ENCODE measurements at places on chromosomes 2 and 18.

- peak overlapping the region; percentile 79 for H3K4me3 ChIP-seq
- ATAC-seq = no peak
- H3K27me3 ChIP-seq = peaks cover 10% of the 10 kb centered on the region
Measured at GRCh38 chr2:216632346-216632951, 771 bp upstream of the IGFBP2 start.

DNA sequence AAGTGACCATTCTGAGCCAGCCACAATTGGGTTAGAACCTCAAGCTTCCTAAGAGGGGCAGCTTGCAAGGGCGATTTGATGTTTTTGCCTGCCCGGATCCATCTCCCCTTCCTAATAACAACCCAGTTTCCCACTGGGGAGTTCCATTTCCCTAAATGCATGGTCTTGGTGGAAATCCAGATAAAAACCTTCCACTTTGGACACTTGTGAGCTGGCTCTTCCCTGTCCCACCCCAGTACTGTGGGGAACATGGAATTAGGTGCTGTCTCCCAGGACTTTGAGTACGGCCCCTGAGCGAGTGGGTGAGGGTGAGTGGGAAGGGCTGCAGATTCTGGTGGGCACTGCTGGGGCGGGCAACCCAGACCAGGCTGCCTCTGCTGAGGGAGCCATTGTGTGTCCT is 122.3 kb downstream of the DDX1 start:
- H3K27ac ChIP-seq = no peak overlapping the region
- no peaks in the 10 kb centered on the region for H3K36me3 ChIP-seq
- no peaks in the 10 kb centered on the region for H3K4me1 ChIP-seq
- no peaks in the 10 kb centered on the region for H3K27me3 ChIP-seq

DNA sequence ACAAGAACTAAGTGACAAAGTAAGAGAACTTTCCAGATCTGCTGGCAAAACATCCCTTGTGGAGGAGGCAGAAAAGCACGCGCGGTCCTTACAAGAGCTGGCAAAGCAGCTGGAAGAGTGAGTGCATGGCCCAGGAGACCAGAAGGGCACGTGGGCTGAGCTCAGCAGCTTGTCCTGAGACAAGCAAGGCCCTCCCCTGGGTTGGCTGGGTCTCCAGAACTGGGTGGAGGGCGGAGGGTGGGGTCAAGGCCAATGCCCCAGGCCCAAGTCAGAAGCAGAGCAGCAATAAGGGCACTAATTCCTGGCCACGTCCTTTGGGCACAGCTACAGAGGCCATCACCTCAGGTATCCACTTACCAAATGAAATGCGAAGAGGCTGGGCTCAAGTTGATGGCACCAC is 110.6 kb upstream of the TTC39C start:
- no peaks in the 10 kb centered on the region for H3K27me3 ChIP-seq
- no peak overlapping the region for H3K27ac ChIP-seq
- H3K4me1 ChIP-seq = no peaks in the 10 kb centered on the region
- H3K4me3 ChIP-seq = no peak overlapping the region

- peaks cover 1% of the 10 kb centered on the region for H3K36me3 ChIP-seq
- no peaks in the 10 kb centered on the region for H3K4me1 ChIP-seq
- no peak for ATAC-seq
- no peak overlapping the region for H3K4me3 ChIP-seq
- no peak overlapping the region for H3K27ac ChIP-seq
Measured at GRCh38 chr18:36255072-36255698, 42.3 kb upstream of the FHOD3 start.

DNA sequence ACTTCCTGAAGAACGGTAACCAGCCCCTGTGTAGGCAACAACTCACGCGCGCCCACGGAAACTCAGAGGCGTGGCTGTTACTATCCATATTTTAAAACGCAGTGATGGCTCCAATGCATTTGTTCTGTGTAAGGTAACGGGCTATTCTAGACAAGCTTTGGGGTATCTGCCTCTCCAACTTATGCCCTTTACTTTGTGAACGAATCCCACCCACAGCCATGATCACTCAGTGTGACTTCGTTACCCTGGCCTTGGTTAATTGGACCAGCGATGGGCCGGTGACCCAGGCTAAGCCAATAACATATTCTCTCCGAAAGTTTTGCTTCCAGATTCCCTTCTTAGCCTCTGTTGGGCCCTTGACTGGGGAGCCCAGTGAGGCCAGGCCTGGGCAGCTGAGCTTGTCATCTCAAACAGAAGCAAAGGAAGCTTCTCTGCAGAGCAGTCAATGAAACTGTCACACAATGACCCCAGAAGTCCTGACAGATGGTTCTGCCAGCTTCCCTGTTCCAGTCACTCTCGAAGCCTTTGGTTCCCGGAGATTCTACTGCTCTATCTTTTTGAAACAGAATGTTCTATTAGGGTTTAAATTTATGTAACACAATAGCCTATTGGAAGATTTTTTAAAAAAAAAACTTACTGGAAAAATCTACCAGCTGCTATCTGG is 30.7 kb upstream of the ROCK2 start:
- H3K4me3 ChIP-seq = no peak overlapping the region
- no peaks in the 10 kb centered on the region for H3K36me3 ChIP-seq
- peak overlapping the region; percentile 89 for H3K27ac ChIP-seq
- H3K27me3 ChIP-seq = no peaks in the 10 kb centered on the region

- ATAC-seq = no peak
- no peaks in the 10 kb centered on the region for H3K4me1 ChIP-seq
- no peak overlapping the region for H3K27ac ChIP-seq
- H3K36me3 ChIP-seq = no peaks in the 10 kb centered on the region
- no peak overlapping the region for H3K4me3 ChIP-seq
- no peaks in the 10 kb centered on the region for H3K27me3 ChIP-seq
Measured at GRCh38 chr2:158577141-158577540, 120.4 kb downstream of the PKP4 start.

DNA sequence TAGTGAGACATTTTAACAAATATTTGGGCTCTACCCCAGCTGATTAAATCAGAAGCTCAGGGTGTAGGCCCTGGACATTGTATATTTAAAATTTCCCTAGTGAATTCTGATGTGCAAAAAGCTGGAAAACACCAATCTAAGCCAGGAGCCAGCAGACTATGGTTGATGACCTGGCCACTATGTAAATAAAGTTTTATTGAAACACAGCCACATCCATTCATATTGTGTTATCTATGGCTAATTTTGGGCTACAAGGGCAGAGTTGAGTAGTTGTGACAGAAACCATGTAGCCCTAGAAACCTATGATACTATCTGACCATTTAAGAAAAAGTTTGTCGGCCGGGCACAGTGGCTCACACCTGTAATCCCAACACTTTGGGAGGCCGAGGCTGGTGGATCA is 86.0 kb upstream of the BARD1 start:
- H3K4me3 ChIP-seq = no peak overlapping the region
- H3K27me3 ChIP-seq = no peaks in the 10 kb centered on the region
- H3K36me3 ChIP-seq = no peaks in the 10 kb centered on the region
- ATAC-seq = no peak

DNA sequence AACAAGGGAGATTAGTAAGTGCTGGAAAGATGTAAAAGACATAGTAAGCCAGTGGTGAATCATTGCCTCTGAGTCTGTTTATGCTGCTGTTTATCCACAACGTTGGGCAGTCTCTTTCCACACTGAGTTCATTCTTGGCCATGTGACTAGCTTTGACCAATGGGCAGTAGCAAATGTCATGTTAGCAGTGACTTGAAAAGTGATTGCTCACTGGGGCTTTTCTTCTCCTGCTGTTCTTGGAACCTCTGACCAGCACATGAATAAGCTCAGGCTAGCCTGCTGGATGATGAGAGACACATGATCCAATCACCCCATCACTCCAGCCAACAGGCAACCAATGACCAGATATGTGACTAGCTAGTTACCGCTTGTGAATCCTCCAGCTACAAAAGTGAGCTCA is 360.4 kb downstream of the SLC4A3 start:
- no peaks in the 10 kb centered on the region for H3K27me3 ChIP-seq
- H3K4me1 ChIP-seq = no peaks in the 10 kb centered on the region
- no peak overlapping the region for H3K27ac ChIP-seq
- peak; percentile 87 for ATAC-seq
- no peak overlapping the region for H3K4me3 ChIP-seq

DNA sequence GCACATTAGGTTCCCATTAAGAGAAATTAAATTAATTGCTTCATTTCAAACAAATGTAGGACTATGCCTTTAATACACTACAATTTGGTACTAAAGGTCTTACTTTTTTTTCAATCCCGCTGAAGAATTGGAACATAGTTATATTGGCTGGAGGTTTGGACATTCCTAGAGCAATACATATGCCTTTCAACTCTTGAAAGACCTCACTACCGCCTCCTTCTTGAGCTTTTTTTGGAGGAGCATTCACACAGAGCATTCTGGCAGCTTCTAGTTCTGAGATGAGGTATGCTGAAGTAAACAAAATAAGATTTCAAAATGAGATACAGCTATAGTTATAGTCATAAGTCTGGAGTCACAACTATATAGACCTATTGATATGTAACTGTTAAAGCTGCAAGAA is 10.9 kb downstream of the FAM98A start:
- no peaks in the 10 kb centered on the region for H3K36me3 ChIP-seq
- no peaks in the 10 kb centered on the region for H3K27me3 ChIP-seq
- peak overlapping the region; percentile 20 for H3K27ac ChIP-seq
- no peak overlapping the region for H3K4me3 ChIP-seq

- ATAC-seq = no peak
- no peak overlapping the region for H3K27ac ChIP-seq
- H3K27me3 ChIP-seq = no peaks in the 10 kb centered on the region
- H3K4me3 ChIP-seq = no peak overlapping the region
- H3K36me3 ChIP-seq = no peaks in the 10 kb centered on the region
Measured at GRCh38 chr2:204973616-204974015, 428.3 kb downstream of the PARD3B start.

DNA sequence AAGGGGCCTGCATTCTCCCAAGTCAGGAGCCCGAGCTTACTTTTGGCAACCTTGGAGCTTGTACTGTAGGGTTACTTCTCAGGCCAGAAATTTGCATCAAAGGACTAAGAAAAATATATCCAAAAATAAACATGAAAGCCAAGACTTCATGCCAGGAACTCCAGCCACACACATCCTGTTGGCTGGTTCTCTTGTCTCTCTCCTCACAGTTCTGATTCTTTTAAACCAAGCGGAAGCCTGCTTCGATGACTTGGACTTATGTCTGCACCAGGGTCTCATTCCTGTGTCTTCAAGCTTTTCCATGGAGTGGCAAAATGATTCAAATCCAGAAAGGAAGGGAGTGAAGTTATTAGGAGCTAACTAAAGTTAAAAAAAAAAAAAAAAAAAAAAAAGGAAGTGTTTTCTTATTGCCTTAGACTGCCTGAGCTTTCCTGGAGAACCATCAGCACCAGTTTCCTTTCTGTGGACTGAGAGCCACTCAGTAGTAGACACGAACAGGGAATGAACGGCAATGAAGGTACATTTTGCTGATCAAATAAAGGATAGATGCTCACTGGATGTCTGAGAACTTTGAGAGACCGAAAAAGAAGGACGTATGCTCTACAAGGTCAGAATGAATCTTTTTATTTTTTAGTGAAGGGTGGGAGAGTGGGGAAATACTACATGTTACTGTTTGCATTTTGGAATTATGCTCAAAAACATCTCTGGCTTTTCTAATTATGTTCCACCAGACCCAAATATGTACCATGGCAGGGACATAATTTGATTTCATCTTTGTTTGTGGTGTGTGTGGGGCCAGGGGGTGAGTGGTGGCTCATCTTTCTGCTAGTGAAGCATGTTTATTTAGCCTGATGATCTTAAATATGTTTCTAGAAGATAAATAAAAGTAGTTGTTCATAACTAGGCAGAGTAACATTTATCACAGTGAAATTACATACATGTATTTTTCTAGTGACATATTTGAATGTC is 86.0 kb downstream of the RAPGEF4 start:
- H3K36me3 ChIP-seq = no peaks in the 10 kb centered on the region
- peak overlapping the region; percentile 24 for H3K4me3 ChIP-seq
- peak; percentile 36 for ATAC-seq

DNA sequence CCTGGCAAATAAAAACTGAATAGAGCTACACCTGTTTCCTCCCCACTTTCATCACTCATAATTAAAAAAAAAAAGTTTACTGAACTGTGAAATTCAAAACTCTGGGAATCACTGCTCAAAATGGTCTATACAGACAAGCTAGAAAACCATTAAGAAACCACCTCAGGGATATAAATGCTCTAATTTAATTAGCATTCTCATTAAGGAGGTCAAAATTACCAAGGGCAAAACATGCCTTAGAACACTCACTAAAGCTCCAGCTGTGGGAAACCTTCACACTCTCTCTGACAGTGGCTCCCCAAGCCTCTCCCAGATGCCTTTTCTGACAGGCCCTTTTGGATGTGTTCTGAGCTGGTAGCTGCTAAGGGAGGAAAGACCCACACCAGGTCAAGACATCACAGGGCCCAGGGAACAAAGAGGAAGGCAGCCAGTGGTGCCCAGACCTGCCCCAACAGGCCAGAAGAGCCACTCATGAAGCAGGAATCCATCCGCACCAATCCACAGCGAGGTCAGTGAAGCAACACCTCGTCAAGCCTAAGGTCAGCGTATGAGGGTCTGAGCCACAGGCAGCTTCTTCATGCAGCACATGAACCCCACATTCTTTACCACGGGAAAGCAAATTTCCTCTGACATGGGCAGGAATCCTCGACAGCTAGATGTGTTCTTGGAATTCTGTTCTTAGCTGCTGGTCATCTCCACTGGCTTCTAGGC is 35.6 kb downstream of the XDH start:
- no peaks in the 10 kb centered on the region for H3K4me1 ChIP-seq
- H3K27me3 ChIP-seq = peaks cover 24% of the 10 kb centered on the region
- no peaks in the 10 kb centered on the region for H3K36me3 ChIP-seq
- H3K4me3 ChIP-seq = no peak overlapping the region
- no peak overlapping the region for H3K27ac ChIP-seq
- ATAC-seq = no peak

DNA sequence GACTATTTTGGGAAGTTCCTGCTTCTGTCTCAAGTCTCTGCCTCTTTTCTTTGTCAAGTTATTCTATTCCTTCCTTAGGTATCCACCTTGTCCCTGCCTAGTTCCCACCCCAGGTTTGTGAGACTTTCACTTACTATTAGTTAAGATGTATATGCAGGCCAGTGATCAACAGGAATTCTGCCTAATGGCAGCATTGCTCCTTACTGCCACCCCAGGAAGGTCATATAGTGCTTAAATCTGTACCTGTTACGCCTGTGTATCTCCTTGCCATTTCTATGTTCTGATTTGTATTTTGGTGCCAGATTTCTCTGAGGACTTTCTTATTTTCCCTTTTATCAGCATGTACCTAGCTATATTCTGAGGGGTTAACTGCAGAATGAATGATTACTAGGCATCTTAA is 746.0 kb upstream of the TMEFF2 start:
- H3K36me3 ChIP-seq = no peaks in the 10 kb centered on the region
- H3K27ac ChIP-seq = no peak overlapping the region
- H3K27me3 ChIP-seq = no peaks in the 10 kb centered on the region
- no peaks in the 10 kb centered on the region for H3K4me1 ChIP-seq
- no peak overlapping the region for H3K4me3 ChIP-seq

GRCh38 chr2:31347319-31347718 is 67.2 kb downstream of the XDH start:
- no peak overlapping the region for H3K4me3 ChIP-seq
- ATAC-seq = no peak
- H3K27me3 ChIP-seq = peaks cover 7% of the 10 kb centered on the region
- no peaks in the 10 kb centered on the region for H3K36me3 ChIP-seq
- no peaks in the 10 kb centered on the region for H3K4me1 ChIP-seq
- H3K27ac ChIP-seq = no peak overlapping the region
